Stimulated activated CD8-positive, alpha-beta memory T cell treated with anti-CD3 and anti-CD28 coated beads, Interleukin-4, amount 100 ng/mL, for 1 hour (primary cell): ENCODE measurements at places on chromosomes 5 and 9.

DNA sequence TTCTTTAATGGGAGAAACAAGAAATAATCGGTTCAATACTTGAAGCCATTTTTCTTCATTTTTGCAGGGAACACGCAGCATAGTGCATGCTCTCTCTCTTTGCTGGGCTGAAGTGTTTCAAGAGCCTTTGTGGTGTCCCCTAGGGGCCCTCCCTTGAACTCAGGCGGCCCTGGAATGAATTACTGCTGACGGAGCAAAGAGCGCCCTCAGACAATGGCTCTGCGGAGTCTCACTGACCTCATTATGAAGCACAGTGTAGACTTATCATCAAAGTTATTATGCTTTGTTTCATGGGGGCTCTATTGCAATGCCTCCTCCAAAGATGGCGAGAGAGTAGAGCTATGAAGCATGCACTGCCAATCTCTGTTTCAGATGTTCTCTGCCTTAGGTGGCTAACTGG, 64.8 kb upstream of the ADCY2 start:
- no peak for DNase-seq

DNA sequence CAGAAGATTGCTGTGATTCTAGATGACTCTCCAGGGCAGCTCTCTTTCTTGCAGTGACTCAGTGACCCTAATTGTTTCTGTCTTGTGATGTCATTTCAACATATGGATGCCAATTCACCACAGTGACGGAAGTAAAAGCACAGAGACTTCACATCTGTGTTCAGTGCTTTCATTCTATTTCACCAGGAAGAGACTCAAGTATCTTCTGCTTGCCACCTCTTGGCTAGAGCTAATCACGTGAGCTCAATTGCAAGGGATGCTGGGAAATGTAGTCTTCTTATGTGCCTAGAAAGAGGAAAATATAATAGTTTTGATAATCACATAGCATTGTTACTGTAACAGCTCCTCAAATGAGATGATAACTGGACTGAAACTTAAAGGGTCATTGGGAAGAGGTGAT, 453.3 kb upstream of the KLF4 start:
- no peak for DNase-seq

GRCh38 chr9:130638284-130639123, 25.9 kb upstream of the PRDM12 start:
- no peak for DNase-seq

GRCh38 chr5:73433982-73434342, 14.6 kb downstream of the FOXD1 start:
- no peak for DNase-seq

DNA sequence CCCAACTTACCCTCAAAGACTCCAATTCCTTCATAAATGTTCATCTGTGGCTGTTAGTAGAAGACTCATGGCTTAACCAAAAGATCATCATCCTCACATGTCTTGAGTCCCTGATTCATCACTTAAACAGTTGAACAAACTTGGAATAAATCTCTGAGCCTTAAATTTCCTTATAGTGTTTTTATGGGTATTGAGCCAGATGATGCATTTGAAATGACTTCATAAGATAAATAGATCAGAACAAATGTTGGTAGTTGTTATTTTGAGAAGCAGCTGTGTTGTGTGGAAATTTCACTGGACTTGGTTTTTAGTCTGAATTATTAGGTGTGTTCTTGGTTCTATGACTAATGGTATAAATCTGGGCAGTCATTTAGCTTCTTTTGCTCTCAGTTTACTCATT, 236.2 kb downstream of the NNT start:
- no peak for DNase-seq

DNA sequence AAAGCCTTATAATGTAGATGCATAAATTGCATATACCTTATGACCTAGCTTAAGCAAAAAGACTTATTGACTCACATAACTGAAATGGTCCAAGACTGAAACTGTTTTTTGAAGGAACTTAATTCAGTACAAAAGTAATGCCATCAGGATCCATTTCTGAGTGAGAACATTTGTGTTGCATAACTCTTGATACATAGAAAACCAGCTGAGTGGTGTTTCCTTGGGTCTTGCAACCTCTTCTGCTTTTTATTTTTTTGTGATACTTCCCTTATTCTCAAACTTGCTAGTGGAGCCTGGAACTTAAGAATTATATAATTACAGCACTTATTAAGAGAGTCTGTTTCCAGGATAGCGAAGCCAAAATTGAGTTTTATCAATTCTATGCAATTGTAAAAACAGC, 272.0 kb downstream of the MAN2A1 start:
- DNase-seq, result no peak

DNA sequence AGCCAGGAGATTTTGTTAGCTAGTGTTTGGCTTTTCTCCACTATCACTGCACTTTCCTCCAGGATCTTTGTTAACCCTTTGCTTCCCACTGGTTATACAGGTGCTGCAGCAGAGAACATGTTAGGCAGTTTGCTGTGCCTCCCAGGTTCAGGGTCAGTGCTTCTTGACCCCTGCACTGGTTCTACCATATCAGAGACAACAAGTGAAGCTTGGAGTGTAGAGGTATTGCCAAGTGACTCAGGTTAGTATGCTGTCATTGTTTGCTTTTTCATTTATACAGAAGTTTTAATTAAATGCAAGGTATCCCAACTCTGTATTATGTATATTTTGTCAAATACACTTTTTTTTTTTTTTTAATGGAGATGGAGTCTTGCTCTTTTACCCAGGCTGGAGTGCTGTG, 68.4 kb downstream of the GAPVD1 start:
- DNase-seq, result no peak
